AML-193 (cell line): ENCODE measurements at places on chromosomes 2 and 18.

GRCh38 chr2:46917628-46918027, 2.0 kb upstream of the MCFD2 start:
- no peak for DNase-seq

DNA sequence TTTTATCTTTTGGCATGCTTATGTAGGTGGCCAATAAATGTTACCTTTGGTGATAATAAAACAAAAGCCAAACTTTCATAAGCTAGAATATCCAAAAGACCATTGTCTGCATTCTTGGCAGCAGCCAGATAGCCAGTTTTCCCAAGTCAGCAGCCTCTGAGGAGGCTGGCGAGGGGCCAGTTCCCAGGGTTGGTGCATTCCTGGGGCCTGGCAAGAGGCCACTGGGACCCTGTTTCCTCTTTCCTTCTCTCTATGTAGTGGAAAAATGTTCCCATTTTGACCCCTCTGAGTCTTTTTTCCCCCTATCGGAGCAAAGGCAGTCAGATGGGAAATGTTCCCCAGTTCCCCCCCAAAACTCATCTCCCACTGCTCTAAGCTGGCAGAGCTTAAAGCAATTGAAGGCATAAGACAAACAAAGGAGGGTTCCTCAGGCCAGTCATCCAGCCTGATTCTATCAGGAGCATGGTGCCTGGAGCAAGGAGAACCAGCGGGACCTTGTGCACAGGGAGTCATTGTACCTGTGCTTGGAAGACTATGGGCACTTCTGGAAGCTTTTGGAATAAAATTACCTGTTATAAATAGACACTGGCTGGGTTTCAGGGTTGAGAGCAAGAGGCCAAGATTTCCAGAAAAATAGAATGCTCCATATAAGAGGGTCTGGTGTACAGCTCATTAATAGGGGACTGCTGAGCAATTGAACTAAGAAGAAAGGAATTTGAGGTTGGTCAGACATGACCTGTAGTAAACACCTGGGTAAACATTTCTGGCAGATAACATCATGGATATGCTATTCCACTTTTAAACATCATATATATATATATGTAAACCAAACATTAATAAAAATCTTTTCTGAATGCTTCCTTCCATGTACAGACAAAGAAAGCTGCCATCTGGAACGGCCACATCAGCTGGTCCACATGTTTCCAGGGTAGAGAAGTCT, 63.4 kb downstream of the NCKAP5 start:
- DNase-seq, result no peak

DNA sequence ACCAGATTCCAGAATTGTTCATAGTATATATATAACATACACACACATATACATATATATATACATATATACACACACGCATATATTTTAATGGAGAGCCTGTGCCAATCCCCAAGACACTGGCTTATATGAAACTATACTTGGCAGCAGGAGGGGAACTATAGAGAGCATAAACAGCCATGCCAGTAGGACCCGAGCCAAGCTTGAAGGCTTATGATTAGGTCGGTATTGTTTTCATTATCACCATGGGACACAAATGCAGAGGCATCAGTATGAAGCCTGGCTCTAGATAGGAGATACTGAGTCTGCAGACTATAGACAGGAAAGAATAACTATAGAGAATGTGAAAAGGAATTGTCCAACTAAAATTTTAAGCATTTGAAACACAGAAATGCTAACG, 181.2 kb downstream of the VWC2L start:
- no peak for DNase-seq

GRCh38 chr2:142723236-142723635, 154.2 kb upstream of the KYNU start:
- DNase-seq, result no peak
